ENCODE measurements at places on chromosomes 2 and 18. TPM values are rescaled to one million over a fixed set of nuclear protein-coding genes. Genes with fewer than 3 reads are reported as not detected.

SDC1 gene
- total RNA-seq: 574 TPM

THUMPD2 gene
- total RNA-seq: 15.0 TPM

TLX2 gene
- not detected for total RNA-seq

MAL gene
- not detected for total RNA-seq

TGOLN2 gene
- total RNA-seq: 64.8 TPM

CHRNA1 gene
- not detected for total RNA-seq

IL18R1 gene
- 1.2 TPM for total RNA-seq

SCTR gene
- total RNA-seq: not detected

ERFE gene
- 1.0 TPM for total RNA-seq
